ENCODE measurements at places on chromosomes 2 and 18.

GRCh38 chr2:11710632-11711353 is 35.6 kb upstream of the LPIN1 start:
- no peak for DNase-seq

- no peak for DNase-seq
Measured at GRCh38 chr2:25385910-25386309, 44.2 kb upstream of the DNMT3A start.

DNA sequence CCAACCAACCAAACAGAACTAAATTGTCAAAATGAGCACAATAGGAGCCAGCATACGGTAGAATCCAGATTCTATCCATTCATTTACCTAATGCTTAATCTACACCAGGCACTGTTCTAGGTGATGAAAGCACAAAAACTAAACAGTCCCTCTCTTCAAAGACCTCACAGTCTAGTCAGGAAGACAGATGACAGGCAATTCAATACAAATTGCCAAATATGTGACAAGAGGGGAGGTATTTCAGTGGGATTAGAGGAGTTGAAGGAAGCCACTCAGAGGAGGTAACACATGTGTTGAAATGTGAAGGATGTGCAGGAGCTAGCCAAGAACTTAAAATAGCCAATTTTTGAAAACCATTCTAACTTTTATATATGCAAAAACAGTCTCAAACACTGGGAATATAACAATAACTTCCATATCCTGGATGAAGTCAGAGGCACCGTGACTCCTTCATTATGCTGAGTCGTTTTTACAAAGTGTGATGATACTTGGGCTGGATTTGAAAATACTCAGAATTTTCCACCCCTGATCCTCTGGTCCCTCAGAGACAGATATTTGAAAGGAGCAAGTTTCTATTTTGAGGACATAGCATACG is 204.9 kb downstream of the PID1 start:
- no peak for DNase-seq

DNA sequence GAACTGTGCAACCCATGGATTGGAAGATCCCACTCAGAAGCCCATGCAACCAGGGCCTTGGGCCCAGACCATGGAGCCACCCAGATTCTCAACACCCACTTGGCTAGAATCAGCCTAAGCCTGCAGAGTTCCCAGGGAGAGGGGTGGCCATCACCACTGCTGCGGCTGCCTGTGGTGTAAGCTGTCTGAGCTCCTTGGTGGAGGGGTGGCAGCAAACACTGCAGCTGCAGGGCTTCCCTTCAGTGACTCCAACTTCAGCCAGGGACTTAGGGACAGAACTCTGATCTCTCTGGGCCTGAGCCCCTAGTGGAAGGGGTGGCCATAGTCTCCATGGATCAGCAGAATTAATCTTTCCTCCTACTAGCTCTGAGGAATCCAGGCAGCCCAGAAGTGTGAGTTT is 72.5 kb downstream of the RAD51AP2 start:
- DNase-seq = no peak

DNA sequence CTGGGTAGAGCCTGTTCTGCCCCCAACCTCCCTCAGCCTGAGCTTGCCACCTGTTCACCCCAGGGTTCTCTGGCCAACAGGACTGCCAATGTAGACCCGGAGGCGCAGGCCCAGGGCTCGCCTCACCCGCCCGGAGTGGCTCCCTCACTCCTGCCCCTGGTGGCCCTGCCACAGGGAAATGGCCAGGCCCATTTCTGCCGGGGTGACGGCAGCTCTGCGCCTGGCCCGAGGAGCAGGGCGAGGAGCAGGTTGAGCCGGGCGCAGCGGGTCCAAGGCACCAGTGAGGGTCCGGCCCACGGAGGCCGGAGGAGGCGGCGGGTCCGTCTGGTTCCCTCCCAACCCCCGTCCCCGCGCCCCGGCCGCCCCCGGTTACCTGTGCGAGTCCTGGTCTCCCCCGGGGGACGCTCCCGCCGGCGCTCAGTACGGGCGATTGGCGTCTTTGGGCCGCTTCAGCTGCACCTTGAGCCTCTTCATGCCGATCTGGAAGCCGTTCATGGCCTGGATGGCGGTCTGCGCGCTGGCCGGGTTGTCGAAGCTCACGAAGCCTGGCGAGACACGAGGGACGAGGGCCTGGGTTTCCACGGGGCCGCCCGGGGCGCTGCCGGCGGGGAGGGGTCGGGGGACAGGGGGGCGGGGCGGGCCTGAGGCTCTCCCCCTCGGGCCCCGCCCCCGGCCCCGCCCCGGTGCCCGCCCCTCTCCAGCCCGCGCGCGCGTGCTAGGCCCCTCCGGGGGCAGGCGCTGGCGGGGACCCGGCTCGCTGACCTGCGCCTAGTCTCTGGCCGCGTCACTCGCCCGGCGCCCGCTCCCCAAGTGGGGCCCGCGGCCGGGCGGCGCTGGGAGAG is 312.0 kb downstream of the CELF4 start:
- DNase-seq = peak; percentile 76

DNA sequence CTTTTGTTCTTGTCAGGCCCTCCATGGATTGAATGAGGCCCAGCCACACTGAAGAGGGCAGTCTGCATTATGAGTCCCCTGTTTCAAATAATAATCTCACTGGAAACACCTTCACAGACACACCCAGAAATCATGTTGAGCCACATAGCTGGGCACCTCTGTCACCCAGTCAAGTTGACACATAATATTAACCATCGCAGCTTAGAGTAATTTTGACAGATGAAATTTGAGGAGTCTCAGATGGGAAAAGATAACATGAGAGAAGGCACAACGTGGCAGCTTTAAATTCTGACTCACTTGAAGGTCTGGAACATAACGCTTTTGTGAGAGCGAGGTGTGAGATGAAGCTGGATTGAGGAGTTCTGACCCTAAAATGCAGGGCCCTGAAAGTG is 70.9 kb upstream of the TMEM87B start:
- DNase-seq = no peak

GRCh38 chr2:60439219-60439974 is 114.1 kb downstream of the BCL11A start:
- DNase-seq = no peak

GRCh38 chr2:113711851-113712250 is 44.6 kb downstream of the SLC35F5 start:
- DNase-seq = no peak

GRCh38 chr2:188788621-188789020 is 185.6 kb upstream of the COL3A1 start:
- DNase-seq = no peak

DNA sequence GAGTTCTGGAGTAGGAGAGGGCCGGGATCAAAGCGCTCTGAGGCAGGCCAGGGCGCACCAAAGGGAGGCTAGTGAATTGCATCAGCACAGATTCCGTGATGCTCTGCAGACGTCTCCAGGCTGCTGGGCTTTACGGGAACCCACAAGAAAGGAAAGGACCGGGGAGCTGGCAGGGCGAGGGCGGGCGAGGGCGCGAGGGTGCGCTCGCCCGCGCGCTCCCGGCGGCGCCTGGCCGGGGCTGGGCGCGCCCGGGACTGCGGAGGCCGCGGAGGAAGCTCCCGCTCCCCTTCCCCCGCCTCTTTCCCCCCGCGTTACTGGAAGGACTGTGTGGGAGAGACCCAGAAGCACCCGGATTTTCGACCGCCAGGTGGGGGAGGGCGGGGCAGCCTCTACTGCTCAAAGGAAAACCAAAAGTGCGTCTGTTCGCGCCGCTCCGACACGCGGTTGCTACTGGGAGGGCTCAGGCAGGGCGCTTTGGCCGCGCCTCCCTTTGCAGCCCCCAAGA is 2.4 kb upstream of the FOSL2 start:
- DNase-seq = peak; percentile 54

DNA sequence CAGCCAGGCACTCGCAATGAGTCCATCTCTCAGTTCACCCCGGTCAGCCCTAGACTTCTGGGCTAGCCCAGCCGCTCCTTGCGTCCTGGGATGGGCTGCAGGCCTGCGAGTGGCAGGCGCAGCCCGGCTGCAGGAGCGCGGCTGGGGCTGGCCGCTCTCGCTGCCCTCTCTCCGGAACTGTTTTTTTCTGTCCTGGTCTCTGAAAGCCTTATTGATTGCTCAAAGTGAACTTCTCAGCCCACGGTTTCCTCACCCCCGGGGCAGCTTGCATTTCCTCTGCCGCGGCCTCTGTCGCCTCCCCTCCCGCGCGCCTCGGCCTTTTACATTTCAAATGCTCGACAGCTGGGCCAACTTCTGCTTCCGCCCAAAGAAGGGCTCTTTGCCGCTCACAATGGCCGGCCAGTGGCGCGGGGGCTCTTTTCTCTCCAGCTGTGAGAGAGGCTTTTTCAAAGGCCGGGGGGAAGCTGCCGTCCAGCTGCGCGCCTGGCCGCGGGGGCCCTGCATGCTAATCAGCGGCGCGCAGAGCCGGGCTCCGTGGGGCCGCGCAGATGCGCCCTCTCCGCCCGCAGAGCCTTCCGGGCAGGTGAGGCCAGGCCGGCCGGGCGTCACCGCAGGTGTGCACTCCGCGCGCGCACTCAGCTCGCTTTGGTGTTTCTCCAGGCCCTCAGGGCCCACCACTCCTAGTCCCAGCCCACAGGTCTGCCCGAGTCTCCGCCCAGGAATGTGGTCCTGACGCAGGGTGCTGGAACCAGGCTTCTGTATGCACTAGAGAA is 513.8 kb downstream of the RNF144A start:
- no peak for DNase-seq

DNA sequence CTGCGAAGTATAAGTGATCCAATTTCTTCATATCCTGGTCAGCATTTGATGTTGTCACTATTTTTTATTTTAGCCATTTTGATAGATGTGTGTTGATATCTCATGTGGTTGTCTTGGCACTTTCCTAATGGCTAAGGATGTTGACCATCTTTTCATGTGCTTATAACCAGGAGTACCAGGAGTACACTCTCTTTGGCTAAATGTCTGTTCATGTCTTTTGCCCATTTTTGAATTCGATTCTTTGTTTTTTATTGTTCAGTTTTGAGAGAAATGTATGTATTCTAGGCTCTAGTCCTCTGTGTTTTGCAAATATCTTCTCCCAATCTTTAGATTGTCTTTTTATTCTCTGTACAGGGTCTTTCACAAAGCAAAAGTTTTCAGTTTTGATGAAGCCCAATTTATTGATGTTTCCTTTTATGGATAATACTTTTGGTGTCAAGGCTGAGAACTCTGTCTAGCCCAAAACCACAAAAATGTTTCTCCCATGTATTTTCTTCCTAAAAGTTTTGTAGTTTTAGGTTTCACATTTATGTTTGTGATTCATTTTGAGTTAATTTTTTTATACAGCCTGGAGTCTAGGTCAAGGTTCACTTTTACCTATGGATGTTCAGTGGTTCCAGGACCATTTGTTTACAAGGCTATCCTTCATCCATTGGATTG is 65.4 kb downstream of the SDC1 start:
- DNase-seq = no peak

- no peak for DNase-seq
Measured at GRCh38 chr2:66565291-66565690, 130.4 kb downstream of the MEIS1 start.

DNA sequence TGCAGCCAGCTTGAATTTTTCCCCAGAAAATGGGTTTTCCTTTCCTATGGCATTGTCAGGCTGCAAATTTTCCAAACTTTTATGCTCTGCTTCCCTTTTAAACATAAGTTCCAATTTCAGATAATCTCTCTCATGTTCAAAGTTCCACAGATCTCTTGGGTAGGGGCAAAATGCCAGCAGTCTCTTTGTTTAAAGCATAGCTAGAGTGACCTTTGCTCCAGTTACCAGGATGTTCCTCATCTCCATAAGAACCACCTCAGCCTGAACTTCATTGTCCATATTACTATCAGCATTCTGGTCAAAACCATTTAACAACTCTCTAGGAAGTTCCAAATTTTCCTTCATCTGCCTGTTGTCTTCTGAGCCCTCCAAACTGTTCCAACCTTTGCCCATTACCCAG is 68.3 kb downstream of the SGPP2 start:
- DNase-seq = no peak

DNA sequence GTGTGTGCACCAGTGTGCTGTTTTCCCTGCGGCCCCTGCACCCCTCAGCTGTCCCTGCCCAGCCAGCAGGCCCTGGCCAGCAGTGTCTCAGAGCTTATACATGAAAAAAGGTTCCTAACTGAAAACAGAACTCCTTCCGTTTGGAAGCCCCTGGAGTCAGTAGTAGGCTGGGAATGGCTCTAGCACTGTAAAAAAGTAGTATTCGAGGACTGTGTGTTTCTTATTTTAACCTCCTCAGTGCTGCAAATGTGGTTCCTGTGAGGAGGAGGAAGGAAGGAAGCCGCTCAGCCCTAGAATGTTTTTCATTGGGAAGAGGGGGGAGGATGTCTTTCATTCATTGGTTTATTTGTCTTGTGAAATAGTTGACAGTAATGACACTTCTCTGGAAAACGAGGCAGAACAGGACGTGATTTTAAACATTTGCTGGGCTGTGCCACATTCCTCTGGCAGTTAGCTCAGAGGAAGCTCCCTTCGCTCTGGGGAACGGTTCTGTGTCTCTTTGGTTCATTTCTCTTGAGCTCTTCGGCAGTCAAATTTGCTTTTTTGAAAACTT is 103.5 kb downstream of the SPTBN1 start:
- DNase-seq = no peak

DNA sequence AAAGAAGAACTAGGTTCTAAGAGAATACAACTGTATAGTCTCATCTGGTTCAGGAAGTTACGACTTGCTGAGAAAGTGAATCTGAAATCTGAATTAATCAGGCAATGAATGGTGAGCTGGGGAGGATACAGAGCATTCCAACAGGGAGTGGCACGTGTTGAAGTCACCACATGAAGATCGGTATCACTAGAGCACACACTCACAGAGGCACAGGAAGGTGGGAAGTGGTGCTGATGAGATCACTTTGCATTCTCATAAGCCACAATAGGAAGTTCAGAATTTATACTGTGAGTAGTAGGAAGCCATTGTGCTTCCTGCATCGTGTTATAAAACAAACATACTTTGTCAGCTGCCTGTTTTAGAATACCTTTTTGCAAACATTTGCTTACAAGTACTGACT is 615.0 kb upstream of the DDX18 start:
- no peak for DNase-seq

DNA sequence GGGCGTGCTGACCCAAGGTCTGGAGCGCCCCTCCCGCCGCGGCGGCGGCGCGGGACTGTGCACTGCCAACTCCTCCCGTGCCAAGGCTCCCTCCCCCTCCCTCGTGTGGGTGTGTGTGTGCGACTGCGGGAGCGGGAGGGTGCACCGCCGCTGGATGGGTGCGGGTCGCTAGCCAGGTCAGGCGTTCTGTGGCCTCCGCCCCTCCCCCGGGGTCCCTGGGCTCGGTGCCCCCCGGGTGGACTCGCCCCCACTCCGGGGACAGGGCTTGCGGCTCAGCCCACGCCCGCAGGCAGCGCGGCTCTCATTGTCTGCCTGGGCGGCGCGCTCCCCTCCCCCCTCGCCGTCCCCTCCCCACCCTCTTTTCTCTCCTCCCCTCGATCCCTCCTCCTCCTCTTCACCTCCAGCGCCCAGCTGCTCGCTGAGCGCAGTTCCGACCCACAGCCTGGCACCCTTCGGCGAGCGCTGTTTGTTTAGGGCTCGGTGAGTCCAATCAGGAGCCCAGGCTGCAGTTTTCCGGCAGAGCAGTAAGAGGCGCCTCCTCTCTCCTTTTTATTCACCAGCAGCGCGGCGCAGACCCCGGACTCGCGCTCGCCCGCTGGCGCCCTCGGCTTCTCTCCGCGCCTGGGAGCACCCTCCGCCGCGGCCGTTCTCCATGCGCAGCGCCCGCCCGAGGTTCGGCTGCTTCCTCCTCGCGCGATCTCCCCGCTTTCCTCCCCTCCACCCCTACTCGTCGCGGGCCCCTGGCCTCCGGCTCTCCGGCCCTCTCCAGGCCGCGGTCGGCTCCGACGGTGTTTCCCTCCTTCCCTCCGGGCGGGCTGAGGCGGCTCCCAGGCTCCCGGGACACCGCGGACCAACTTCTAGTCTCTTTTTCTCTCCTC is at the start of gene GATA6:
Gene GATA6 (plus strand): TSS at position 579 of the 878 bp plus-strand sequence. CDS start 1,556 bp downstream, outside the sequence.
- peak; percentile 41 for DNase-seq

- no peak for DNase-seq
Measured at GRCh38 chr2:220767591-220768255, 804.4 kb downstream of the EPHA4 start.

GRCh38 chr2:56333812-56334485 is 150.2 kb downstream of the CCDC85A start:
- no peak for DNase-seq
